ENCODE measurements at places on chromosomes 4 and X.

DNA sequence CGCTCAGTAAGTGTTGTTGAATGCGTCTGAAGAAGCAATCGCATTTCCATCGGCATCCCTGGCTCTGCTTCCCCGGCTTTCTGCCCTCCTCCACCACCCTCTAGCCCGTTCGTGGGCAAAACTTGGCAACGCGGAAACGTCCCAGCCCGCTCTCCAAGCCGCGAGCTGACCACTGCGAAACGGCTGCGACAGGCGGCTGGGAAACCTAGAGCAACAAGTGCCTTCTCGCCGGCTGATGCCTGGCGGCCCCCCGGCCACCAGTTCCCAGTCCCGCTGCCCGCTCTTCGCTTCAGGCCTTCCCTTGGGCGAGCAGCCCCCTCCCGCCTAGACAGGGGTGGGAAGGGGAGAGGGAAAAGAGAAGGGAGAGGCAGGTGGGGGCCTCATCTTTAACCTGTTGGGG, 837 bp downstream of the CITED1 start:
- no peak for DNase-seq

DNA sequence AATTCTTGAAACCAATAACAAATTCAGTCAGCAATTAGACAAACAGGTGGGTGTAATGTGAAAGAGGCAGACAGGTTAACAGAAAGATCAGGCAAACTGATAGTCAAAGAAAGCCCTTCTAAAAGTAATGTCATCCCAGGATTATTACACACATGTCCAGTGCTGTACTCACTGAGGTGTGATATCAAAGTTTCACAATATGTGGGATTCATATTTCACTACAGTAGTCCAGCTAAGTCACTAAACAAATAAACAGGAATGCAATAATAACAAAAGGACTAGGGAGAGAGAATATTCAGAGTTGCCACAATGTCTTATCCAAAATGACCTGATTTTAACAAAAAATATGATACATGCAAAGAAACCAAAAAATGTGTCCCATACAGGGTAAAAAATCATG, 787.5 kb downstream of the FSTL5 start:
- no peak for DNase-seq

DNA sequence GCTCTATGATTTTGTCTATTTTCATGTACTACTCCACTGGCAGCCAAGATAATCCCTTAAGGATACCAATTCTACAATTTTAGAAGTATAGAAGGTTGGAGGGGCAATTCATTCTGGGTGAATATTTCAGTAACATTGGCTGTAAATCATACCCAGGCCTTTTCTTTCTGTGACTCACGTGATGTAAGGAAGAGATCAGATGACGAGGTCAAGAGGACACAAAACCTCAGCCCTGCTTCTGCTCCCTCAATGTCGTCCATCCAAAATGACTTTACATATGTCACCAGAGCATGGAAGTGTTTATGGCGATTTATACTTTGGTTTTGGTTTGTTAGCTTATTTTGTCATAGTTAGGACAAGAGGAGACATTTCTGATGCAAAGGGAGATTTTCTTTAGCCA, 70.7 kb upstream of the SLC4A4 start:
- no peak for DNase-seq

DNA sequence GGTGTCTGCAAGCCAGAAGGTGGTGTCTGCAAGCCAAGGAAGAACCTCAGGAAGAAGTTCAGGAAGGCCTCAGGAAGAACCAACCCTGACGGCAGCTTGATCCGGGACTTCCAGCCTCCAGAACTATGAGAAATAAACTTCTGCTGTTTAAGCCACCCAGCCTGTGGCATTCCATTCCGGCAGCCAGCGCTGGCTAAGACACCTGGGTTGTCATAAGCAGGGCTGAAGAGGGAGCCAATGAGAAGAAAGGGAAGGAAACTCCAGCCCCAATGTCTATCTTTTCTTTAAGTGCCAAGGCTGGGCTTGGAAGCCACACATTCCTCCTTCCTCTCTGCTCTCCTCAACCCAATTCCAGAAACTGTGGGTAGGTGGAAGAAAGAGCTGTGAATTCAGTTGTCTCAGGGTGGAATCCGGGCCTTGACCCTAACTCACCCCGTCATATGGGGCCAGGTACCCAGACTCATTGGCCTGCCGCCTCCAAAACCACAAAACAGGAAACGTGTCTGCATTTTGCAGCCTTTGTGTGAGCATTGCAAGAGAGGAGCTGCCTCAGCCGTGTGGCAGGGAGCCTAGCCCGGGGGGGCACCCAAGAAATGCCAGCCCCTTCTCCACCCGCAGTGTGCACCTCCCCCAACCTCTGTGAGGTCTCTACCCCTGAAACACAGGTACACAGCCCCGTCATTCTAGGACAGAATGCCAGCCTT, 26.8 kb downstream of the CRMP1 start:
- no peak for DNase-seq

DNA sequence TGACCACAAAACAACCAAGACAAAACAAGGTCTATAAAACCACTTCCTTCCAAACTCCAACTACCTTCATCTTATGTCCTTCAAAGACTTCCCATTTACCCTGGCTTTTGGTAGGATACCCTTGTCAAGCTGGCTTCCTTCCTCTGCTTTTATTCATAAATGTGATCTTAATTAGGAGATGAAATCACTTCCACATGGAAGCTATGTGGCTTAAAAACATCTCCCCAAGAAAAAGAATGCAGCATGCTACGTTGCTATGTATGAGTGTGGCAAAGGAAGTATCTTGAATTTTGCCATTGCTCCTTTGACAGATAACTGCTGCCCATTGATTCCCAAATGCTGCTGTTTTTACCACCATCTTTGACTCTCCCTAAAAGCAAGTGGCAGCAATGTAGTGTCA, 46.4 kb upstream of the VEGFD start:
- no peak for DNase-seq

- DNase-seq: no peak
These were observed 29.1 kb upstream of the PLS3 start for GRCh38 chrX:115531818-115532403.

- DNase-seq: peak; percentile 48
These were observed 21.9 kb downstream of the BMP3 start for GRCh38 chr4:81052119-81053068.

- no peak for DNase-seq
These were observed 3.8 kb upstream of the ZCCHC4 start for GRCh38 chr4:25308761-25309160.

DNA sequence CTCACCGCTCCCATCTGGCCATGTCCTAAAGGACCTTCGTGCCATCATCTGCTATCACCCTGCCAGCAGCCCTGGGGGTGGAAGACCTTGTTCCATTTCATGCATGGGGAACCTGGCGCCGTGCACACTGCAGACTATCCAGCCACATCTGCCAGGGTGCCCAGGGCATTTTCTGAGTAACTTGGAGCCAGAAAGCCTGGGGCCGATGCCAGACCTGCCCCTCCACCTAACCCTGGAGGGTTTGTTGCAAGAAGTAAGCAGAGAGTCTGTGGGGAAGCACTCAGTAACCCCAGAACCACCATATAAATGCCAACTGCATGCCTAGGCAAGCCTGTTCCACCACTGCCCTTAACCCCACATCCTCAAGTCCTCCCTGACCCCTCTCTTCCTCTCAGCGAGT, 7.3 kb downstream of the HAUS7 start:
- DNase-seq: no peak

DNA sequence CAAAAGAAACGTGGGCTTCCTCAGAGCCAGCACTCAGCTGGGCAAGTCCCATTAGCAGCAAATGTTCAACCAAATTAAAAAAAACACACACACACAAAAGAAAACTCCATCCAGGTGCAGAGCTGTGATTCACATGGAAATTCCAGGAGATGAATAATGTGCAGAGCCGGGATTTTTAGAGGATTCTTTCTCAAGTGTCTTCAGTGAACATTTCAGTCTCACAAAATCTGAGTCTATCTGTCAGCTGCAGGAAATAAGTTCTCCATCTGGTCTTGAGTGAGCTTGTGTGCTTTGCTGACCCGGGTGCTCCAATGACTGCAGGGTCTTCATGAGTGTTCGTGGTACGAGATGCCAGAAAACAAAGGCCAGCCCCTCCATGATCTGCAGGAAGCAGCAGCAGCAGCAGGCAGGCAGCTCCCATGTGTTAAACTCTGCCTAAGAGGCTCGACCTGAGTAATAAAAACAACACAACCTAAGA, 44.3 kb downstream of the RASGEF1B start:
- no peak for DNase-seq

DNA sequence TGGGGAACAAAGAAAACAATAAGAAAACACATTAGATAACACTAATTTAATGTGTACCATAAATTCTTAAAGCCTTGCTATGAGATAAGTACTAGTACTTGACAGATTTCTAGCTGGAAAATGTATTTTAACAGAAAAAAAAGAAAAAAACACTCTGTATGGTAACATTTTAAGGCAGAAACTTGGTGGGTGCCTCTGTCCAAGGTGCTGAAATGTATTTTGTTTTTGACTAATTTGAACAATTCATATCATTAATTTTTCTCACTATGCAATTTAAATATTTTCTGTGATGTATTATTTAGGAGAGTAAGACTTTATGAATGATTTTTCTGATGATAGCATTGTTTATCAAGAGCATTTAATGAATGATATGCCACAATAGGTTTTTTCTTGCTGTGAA, 107.5 kb downstream of the GABRG1 start:
- DNase-seq: no peak

GRCh38 chr4:41039317-41039716, 175.0 kb downstream of the APBB2 start:
- DNase-seq: no peak

- no peak for DNase-seq
These were observed 122.5 kb downstream of the NFKB1 start for GRCh38 chr4:102623622-102624021.

DNA sequence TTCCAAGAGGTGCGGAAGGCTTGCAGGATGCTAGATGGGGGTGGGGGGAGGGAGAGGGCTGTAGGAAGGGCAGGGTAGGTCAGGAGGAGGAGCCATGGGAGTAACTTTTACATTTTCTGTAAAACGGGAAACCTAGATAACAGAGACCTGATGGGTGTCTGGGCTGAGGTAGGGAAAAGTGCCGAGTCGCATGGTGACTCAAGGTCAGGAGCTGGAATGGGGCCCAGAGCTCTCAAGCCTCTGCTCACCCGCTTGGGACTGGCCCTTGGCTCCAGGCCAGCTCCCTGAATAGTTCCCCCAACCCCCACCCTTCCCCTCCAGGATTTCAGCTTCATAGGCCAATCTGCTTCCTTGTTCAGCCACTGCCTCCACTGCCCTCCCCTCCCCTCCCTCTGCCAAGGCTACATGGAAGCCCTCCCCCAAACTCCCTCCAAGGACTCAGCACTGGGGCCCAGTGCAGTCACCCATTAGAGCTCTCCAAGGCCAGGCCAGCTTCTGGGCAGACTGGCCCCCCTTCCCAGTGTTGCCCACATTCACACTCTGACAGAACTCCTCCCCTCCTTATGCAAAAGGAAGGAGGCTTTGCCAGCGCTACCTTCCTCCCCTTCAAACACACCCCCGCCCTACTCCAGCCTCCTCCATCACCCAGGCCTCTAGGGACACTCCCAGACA, 43.6 kb downstream of the TSC22D3 start:
- DNase-seq: no peak

DNA sequence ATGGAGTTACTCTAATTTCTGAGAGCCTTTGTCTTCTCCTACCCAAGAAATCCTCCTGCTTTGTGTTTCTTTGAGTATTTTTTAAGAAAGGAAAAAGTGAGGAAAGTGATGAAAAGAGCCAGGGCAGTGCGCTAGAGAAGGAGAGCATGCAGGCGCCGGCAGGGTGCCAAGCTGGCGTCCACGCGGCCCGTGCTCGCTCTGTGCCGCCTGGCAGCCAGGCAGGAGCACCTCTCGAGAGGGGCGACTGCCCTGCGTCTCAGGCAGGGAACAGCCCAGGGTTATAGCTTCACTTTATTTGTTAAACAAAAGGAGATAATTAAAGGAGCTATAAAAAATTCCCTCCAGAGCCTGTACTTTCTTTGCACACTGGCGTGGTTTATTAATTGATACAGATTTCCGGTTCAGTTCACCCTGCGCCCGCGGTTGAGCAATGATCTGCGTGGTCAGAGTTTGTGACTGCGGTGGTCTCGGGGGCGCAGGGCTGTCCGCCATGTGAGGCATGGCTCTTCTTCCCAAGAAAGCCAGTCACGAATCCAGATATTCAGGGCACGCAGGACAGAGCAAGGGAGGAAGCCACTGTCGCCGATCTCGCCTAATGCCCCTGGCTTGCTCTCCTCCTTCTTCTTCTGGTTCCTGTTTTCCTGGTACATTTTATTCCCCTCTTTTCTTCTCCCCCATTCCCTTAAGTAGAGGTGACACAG, 110.8 kb upstream of the PAQR3 start:
- no peak for DNase-seq

- DNase-seq: no peak
These were observed 650.2 kb upstream of the DIPK2B start for GRCh38 chrX:45850775-45851433.

GRCh38 chr4:173461170-173461569, 62.3 kb upstream of the SCRG1 start:
- no peak for DNase-seq

GRCh38 chr4:178148106-178148505, 705.9 kb upstream of the AGA start:
- no peak for DNase-seq

GRCh38 chr4:182339221-182339641, 96.0 kb downstream of the TENM3 start:
- DNase-seq: no peak

Measured in stimulated activated CD4-positive, alpha-beta T cell treated with anti-CD3 and anti-CD28 coated beads, Interleukin-2, amount 100 ng/mL, for 48 hours (primary cell).